ENCODE measurements at places on chromosomes 5 and 9.

GRCh38 chr9:136757751-136758140 lies 297 bp downstream of the LCN8 start:
- DNase-seq: no peak

DNA sequence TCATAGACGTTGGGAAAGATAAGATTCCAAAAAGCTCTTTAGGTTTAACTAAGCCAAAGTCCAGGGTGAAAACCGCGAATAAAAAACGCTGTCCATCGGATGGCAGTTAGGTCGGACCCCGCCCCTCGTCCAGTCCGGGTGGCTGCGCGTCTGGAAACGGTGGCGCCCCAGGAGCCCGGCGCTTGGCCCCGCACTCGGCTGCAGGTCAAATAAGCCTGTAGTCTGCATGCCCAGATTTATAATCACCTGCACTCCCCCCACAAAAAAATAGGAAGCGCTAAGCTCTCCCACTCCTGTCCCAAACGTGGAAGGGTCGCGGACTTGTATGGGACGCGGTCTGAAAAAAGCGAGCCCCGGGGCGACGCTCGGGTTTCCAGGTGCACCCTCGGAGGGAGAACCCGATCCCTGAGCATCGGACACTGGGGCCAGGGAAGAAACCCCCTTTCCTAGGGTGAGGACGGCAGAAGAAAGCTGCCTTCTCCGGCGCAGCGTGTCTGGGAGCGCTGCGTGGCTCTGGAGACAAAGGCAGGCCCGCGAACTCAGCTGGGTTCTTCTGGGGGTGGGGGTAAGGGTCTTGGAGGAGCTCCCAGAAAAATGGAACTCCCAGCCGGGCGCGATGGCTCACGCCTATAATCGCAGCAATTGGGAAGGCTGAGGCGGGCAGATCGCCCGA lies 923 bp upstream of the ZBTB5 start:
- no peak for DNase-seq

DNA sequence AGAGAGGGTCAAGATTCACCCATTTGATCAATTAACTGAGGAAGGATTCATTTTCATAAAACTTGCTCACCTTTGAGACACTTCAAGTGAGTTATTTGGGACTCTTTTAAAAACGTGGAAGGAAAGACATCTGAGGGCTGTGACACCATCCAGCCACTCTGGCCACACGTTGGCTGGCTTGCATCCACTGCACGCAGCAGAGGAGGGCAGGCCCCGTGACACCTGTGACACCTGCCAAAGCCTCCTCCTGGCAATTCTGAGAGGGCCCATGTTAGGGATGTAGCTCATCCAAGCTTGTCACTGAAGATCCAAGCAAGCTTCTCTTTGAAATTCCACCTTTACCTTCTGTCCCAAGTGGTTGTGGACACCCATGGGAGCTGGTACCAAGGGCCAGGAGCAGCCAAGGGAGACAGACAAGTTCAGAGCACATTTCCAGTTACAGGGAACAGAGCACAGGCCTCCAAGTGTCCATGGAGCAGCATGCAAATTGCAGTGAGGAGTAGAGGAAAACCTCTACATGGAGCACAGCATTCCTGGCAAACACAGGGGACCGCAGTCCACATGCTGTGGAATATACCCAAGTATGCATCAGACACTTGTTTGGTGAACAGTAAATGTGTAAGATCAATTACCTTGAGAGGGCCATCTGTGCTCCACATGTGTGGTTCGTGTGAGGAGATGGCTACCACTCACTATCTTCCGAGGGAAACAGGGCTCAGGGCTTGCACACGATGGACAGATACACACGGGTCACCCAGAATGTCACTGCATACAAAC lies 4.8 kb downstream of the PRSS3 start:
- no peak for DNase-seq

DNA sequence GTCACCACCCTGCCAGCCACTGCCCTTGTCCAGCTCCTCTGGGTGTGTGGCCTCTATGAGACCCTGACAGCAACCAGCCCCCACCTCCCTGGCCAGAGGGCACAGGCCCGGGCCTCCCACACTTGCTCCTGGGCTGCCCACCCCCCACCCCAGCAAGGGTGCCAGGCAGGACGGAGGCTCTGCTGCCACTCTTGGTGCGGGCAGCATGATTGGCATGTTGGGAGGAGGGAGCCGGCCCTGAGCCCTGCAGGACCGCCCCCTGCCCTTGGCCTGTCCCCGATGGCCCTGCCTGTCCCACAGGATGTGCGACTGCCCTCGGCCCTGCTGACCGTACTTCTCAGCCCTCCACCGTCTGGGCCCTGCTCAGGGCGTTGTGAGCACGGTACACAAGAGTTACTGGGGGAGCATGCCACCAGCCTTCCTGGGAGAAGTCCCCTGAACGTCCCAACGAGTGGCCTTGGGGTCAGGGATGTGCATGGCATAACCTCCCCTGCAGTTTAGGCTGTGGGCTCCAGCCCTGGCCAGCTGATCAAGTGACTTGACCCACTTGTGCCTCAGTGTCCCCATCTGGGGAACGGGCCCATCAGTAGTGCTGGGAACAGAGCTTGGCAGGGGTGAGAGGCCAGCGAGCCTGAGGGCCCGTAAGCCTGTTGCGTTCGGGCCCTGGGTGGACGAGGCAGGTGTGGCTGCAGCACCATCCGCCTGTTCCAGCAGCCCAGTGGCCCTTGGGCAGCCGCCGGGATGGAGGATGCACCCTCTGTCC lies 16.0 kb downstream of the GPSM1 start:
- no peak for DNase-seq

DNA sequence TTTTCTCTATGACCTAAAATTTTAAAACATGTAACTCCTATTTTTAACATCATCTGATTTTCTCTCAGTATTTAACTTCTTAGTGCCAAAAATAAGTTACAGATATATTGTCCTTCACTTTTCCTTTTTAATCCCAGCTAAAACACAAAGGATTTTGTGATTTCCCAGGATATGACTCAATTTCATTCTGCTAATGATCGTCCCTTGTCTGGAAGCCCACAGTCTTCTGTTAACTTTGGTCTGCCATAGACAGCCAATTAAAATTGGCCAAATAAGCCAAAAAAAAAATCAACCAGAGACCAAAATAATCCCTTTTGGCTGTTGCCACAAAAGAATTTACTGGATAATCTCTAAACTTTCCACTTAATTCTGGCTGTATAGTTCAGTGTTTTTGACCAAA lies 124.5 kb upstream of the FST start:
- DNase-seq: no peak

DNA sequence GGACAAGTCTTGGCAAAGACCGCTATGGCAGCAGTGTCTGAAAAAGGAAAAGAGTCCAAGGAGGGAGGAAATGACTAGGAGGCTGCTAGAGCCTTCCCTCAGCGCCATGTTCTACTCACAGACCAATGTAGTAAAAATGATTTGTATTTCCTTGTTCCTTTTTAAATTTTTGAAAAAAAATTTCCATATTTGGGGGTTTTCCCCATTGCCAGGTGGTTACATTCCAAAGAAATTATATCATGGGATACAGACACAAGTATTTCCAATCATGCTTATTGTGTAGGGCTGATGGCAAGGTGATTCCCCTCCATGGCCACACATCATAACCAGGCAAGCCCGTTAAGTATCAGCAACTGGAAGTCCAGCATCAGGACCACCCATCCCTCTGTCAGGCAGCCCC lies 138.2 kb downstream of the PIP5K1B start:
- no peak for DNase-seq

- DNase-seq: no peak
Measured at GRCh38 chr5:124713595-124713994, 32.8 kb downstream of the ZNF608 start.

DNA sequence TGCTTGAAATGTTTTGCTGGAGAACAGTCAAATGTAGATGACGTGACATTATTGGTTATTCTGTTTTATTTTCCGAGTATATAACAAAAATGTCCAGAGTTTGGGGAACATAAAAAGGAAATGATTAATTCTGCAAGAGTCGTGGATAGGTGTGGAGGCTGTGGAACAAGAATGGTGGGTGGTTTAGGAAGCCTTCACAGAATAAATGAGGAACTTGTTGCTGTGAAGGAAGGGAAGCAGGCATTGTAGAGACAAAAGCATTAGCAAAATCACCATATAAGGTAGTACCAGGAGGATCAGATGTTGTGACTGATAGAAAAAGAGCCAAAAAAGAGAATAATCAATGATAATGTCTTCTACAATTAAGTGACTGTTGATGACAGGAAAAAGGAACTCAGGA lies 66.2 kb upstream of the CNTLN start:
- DNase-seq: no peak

- peak; percentile 34 for DNase-seq
Measured at GRCh38 chr5:91225848-91226686, 157.1 kb downstream of the ARRDC3 start.

DNA sequence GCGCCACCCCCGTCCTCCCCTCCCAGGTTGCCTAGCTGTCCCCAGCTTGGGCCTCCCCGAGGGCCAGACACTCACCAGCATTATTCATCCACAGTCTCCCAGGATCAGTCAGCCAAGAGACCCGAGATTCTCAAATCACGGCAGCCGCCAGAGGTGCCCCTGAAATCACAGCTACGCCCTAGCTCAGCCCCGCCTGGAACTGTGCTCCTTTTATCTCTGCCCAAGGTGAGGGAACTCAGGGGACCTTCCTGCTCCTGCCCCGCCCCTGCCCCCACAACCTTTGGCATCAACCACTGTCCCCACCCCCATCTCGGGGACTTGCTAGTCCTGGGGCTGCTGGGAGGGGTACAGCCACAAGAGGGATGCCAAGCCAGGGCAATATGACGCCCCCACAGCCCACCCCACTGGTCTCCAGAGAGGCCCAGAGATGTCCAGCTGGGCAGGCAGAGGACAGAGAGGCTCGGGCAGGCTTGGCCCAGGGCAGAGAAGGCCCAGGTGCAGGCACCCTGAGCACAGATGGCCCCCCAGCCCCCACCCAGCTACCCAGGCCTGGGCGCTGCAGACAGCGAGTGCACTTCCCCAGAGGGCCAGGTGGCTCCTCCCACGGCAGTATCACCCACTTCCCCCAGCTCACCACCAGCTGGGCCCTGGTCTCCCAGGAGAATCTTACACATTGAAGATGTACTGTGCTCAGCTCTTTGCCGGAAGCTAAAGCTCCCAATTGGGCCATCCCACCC lies at the start of gene FUT7:
TSS of gene FUT7 (minus strand) at position 185 of the 737 bp plus-strand sequence. CDS start at position 88, 97 bp downstream.
- no peak for DNase-seq

GRCh38 chr5:170312666-170313065 lies 15.1 kb upstream of the LCP2 start:
- peak; percentile 49 for DNase-seq

DNA sequence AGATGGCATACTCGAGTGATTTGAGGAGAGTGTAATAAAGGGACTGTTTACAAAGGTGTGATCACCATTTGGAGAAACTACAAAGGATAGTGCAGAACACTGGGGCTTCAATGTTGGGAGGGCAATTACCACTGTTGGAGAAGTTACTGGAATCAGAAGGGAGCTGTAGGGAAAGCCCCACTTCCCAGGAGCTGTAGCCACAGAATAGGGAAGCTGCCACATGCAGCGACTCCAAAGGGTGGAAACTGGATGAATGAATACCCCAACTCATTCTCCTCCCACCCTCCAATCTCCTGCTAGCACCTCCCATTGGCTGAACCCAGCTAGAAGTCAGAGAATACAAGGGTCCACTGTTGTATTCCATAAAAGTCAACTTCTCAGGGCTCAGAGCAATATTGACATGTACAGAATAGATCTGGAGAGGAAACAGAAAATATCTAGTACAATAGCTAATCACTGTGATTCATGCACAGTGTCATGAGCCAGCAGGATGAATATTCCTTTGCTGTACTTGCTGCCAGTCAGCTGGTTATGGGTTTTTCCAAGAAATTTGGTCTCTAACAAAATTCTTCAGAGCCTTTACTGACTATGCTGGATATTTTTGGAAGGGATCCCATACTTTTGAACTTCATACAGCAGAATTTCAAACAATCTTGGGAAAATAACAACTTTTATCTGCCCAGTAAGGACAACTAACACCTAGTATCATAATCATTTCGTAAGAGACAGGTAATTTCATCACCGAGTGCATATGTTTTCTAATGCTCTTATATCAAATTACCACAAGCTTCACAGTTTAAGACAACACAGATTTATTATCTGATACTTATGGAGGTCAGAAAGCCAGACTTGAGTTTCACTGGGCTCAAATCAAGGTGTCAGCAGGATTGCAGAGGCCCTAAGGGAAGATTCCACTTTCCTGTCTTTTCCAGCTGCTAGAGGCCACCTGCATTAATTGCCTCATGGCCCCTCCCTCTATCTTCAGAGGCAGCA lies 39.6 kb downstream of the PDCD1LG2 start:
- no peak for DNase-seq

GRCh38 chr5:54646356-54647101 lies 129.0 kb downstream of the SNX18 start:
- peak; percentile 65 for DNase-seq

- no peak for DNase-seq
Measured at GRCh38 chr5:125059255-125060002, 313.0 kb upstream of the ZNF608 start.

DNA sequence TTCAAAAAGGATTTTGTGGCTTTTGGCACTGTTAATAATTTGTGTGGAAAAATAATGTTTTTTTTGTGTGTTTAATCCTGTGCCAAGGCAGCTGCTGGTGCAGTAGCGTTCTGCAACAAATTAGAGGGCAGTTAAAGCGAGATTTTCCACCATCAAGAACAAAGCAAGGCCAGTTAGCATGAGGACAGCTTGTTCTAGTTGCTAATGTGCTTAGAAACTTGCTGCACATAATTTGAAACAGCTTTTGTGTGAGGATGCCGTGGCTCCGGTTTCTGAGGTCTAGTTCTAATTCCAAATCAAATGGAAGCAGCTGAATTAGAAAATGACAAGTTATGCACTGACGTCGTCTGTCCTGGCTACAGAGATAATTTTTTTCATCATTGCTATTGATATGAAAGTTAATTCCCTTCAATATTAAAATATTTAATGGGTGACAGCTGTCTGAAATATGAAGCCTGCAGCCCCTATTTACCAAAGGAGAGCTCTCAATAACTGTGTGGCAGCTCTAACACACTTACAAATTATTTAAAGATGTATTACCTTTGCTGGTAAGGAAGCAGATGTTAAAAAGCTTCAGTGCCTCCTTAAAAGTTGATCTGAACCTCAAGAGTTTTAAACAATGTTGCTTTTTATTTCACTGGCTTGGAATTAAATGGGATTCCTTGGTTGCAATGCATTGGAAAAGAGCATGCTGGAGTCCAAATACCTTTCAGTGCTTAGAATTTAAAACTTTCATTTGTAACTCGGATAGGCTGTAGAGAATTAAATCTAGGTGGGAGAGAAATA lies 128.6 kb downstream of the SPATA31D1 start:
- no peak for DNase-seq

DNA sequence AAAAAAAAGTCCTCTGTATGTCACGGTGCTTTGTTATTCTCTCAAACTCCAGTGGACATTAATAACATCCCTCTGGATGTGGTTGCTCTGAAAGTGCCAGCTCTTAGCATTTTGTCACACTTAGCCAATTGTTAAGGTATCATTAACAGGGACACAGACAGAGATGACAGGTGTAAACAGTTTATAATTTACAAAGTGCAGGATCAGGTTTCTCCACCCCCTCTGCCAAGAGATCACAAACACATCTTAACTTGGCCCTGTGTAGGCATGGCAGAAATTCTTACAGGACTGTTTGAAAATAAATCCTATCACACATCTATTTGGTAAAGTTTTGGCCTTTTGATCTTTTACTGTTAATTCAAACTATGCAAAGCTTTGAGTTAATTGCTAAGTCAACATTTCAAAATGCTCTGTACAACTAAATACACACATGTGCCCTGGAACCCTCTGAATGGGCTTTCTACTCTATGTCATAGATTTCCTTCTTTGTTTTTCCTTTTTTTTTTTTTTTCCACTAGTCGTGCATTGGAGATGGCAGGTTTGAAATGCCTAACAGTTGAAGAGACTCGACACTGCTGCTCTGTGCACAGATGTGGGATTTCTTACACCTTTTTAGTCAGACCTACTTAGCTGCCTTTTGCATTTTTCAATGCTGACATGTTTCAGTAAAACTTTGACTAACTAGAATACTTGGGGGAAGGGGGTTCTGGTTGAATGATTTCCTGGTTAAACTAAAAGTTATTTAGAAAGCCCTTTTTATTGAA lies 41.7 kb downstream of the SEMA6A start:
- no peak for DNase-seq

Data from activated gamma-delta T cell treated with anti-CD3 and anti-CD28 coated beads, Interleukin-2, amount 50 U/mL, for 16 hours (primary cell).